Erythroblast (primary cell): ENCODE measurements at places on chromosomes 7 and 10.

GRCh38 chr10:131259535-131259934, 52.0 kb downstream of the TCERG1L start:
- no peak for DNase-seq

DNA sequence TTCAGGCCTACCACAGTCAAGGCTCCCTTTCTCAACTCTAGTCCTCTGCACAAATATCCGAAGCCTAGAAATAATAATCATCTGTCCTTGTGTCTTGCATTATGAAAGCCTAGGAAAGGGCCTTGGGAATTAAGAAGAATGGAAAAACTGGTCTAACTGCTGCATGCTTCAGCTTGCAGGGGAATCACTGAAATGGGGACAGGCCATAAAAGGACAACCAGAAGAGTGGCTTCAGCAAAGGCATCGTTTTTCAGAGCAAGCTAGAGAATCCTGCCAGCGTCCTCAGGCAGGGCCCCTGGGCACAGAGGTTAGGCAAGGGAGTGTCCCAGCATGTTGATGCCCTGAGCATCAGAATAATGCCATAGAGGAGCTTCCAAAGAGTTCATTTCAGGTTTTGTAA, 13.2 kb downstream of the ERVW-1 start:
- DNase-seq = no peak

GRCh38 chr10:103746598-103746997, 108.8 kb downstream of the SH3PXD2A start:
- DNase-seq = no peak

GRCh38 chr10:60848126-60848525, 69.8 kb downstream of the CDK1 start:
- no peak for DNase-seq

GRCh38 chr7:7772397-7772821, 54.0 kb upstream of the RPA3 start:
- DNase-seq = no peak

DNA sequence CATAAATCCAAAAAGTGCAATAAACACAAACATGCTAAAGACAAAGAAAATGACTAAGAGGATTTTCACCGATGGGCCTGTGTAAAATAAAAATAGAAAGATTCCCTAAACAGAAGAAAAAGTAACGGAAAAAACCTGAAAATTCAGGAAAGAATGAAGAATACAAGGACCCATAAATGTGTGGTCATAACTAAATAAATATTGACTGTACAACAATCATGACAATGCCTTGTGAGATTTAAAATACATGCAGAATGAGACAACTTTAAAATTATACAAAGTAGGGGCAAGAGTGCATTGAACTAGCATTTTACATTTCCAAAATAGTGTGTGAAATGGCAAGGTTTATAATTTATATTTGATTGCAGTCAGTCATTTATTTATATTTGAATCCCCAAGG, 409.1 kb upstream of the ANKRD30A start:
- no peak for DNase-seq

- no peak for DNase-seq
These were observed 103.9 kb downstream of the PLCE1 start for GRCh38 chr10:94097656-94098055.

DNA sequence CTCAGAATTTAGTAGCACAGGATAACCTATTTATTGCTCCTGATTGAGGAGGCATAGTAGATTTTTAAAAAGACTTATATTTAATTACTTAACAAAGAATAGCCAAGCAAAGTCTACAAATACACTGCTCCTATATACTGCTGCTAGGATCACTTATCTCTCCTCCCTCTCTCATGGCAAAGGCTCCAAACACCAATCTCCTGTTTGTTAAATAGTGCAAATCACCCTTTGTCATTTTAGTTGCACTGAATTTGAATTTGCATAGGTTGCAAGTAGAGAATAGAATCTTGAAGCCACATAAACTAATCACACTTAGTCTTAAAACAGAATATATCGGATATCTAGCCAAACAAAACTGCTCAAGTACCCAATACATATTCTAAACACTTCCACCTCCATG, 219.1 kb upstream of the LRRN3 start:
- no peak for DNase-seq

DNA sequence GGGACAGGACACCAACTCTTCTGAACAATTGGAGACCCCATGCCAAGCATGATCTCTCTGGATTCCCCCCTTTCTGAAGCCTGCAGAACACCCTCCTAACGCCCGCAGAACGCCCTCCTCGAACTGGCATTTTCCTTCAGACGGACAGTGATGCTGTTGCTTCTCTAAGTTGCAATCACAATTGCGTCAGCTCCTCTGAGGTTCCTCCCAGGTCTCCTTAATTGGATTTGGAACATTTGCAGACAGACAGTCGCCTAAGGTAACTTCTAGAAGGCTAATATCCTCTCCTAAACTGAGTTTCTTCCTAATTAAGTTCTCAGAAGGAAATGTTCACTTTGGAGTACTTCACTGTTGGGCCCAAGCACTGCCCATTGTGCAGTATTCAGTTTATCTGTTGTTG, 20.5 kb upstream of the SERPINE1 start:
- DNase-seq = no peak

DNA sequence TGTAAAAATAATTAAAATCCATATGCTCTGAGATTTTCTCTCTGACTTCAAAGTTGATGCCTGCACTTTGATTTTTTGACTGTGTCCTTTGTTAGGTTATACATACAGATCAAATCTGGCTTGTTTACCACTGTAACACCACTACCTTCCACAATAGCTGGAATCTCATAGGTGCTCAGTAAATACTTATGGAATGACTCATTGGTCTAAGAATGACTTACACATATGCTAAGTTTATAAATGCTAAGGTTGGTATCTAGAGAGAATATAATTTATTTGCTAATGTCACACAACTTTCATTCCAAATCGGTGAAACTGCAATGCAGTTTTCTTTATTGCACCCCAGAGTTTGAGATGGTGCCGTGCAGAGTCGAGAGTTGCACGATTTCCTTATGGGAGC, 578.5 kb downstream of the SH2D4B start:
- no peak for DNase-seq
